ENCODE measurements at places on chromosomes 13 and 19.
A peak's percentile ranks its signal among the peaks of the same experiment; 100 is the strongest.

- DNase-seq, result no peak
Observed at GRCh38 chr19:6278740-6279619, 795 bp downstream of the MLLT1 start.

GRCh38 chr19:17335575-17335974 is 920 bp upstream of the ANO8 start:
- no peak for DNase-seq

DNA sequence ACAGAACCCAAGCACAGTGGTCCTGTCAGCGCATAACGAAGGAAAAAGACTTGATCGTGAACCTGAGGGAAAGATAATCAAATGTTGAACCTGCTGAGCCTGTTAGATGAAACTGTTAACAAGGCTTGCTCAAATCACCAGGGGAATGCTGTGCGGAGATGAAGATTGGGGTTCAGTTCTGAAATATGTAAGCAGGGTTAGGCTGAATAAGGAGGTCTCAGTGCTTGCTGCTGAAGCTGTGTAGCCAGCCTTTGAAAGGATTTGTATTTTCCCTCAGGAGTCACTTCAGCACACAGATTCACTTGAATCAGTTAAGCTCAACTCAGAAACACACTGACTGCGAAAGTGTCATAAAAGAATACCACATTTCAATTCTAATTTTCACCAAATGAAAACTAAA is 793.5 kb downstream of the OLFM4 start:
- no peak for DNase-seq

GRCh38 chr19:15248106-15248505 is 15.9 kb upstream of the EPHX3 start:
- DNase-seq, result no peak

GRCh38 chr19:33241091-33241529 is 15.5 kb upstream of the SLC7A10 start:
- DNase-seq, result no peak

DNA sequence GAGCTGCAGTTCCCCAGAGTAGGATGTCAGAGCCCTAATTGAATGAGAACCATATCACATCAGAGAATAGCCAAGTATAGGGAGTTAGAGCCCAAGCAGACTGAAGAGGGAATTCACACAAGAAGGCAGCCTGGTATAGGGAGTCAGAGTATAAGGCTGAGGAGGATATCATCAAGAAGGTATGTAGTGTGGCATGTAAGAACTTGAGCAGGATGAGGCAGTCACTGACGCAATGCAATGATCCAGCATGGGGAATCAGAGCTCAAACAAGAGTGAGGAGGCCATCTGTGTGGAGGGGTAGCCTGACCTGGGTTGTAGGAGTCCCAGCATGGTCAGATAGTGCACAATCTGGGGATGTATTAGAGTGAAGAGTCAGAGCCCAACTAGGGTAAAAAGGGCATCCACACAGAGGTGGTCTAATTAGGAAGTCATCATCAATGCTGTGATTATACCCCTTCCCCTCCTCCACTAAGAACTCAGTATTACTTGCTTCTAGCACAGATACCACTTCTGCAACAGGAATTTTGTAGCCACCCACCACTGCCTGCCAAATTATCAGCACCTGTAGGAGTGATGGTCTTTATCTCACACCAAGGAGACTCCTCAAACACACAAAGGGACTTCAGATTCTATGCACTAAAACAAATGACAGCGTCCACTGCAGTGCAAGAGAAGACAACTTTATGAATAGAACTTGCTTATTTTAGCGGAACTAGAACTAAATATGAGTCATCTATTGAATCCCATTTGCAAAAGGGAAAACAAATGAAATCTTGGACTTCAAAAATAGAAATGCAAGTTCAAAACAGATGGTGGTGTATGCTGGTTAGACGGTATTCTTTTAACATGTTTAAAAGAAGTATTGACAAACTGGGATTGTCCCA is 107.2 kb downstream of the FNDC3A start:
- no peak for DNase-seq

DNA sequence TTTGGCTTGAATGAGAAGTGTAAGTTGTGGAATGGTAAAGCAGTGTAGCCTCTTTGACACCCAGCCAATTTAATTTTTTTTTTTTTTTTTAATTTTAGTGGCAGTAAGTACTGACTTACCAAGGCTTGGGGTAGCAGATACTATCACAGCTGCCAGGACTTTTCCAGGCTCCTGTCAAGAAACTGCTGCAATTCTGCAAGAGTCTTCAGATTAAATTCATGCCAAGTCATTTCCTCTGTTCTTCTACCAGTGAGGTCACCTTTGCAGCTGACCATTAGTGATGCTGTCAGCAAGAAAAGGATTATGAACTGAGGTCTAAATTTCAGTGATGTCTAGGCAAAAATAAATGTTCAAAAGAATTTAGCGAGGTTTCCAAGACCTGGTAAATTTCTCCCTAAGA is 91.2 kb downstream of the GGACT start:
- peak; percentile 66 for DNase-seq

DNA sequence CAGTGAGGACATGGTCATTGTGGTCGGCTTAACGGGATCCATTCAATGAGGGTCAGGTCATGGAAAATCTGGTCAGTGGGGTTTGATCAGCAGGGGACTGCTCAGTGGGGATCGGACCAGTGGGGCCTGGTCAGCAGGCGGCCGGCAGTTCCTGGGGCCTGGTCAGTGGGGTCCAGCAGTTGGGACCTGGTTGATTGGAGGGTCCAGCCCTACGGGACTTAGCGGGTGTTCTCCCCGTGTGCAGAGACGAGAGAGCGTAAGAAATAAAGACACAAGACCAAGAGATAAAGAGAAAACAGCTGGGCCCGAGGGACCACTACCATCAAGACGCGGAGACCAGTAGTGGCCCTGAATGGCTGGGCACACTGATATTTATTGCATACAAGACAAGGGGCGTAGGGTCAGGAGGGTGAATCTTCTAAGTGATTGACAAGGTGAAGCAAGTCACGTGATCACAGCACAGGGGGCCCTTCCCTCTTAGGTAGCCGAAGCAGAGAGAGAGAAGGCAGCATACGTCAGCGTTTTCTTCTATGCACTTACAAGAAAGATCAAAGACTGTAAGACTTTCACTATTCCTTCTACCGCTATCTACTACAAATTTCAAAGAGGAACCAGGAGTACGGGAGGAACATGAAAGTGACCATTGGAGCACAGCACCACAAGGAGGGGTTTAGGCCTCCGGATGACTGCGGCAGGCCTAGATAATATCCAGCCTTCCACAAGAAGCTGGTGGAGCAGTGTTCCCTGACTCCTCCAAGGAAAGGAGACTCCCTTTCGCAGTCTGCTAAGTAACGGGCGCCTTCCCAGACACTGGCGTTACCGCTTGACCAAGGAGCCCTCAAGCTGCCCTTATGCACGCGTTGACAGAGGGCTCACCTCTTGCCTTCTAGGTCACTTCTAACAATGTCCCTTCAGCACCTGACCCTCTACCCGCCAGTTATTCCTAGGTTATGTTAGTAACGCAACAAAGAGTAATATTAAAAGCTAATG is 62.1 kb upstream of the TPM4 start:
- no peak for DNase-seq

GRCh38 chr19:29006057-29006735 is 206.8 kb downstream of the UQCRFS1 start:
- DNase-seq, result no peak

DNA sequence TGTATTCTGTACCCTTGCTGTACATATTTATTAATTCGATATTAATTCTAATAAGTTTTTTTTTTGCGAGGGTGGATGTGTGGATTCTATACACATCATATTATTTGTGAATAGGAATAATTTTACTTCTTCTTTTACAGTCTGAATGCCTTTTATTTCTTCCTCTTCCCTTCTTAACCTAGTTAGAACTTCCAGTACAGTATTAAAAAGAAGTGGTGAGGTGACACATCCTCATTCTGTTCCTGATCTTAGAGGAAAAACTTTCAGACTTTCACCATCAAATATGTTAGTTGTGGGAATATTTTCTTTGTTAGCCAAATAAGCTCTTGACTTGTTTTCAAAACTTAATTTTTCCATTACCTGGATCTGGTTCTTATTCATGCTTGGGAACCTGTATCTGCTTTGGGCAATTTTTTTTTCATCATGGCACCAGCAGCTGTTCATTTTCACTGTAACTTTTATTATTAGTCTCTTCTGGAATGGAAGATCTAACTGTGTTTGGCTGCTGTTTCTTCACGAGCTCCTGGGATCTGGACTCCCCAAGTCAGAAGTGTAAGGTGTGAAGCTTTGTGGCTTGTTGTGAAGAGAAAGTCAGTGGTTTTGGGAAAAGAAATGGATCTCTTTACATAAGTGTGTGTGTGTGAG is 33.1 kb downstream of the RGCC start:
- DNase-seq, result peak; percentile 48

DNA sequence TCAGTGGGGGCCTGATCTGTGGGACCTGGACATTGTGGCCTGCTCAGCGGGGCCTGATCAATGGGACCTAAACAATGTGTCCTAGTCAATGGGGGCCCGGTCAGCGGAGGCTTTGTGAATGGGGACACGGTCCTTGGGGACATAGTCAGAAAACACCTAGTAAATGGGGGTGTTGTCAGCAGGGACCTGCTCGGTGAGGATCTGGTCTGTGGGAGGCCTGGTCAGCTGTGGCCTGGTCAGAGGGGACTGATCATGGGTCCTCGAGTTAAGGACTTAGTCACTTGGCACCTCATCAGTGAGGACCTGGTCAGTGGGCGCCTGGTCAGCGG is 44.5 kb upstream of the TPM4 start:
- no peak for DNase-seq

- DNase-seq, result no peak
Observed at GRCh38 chr13:42574011-42574410, at the start of gene TNFSF11. Gene TNFSF11 (plus strand): TSS chr13:42574152. CDS start chr13:42574304, 152 bp downstream.

DNA sequence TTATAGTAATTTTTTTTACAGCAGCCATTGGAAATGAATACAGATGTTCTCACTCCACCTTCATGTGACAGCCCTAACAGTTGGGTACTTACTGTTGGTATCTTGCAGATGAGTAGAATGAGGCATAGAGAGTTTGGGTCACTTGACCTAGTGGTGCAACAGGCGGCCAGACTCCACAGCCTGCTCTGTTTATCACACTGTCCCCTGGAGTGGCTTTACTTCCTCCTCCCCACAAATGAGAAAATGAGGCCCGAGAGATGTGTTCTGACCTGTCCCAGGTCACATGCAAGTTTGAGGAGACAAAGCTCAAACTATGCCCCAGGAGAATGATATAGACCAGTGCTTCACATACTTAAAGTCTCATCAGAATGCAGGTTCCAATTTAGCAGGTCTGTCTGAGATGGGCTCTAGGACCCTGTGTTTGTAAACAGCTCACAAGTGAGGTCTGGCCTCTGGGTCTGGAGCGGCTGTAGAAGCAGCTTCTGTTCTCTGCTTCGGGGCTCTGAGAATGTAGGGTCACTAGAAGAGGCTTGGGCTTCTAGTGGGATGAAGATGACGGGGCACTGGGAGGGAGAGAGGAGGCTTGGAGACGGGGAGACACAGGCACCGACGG is 37.4 kb upstream of the RCBTB2 start:
- DNase-seq, result peak; percentile 86

DNA sequence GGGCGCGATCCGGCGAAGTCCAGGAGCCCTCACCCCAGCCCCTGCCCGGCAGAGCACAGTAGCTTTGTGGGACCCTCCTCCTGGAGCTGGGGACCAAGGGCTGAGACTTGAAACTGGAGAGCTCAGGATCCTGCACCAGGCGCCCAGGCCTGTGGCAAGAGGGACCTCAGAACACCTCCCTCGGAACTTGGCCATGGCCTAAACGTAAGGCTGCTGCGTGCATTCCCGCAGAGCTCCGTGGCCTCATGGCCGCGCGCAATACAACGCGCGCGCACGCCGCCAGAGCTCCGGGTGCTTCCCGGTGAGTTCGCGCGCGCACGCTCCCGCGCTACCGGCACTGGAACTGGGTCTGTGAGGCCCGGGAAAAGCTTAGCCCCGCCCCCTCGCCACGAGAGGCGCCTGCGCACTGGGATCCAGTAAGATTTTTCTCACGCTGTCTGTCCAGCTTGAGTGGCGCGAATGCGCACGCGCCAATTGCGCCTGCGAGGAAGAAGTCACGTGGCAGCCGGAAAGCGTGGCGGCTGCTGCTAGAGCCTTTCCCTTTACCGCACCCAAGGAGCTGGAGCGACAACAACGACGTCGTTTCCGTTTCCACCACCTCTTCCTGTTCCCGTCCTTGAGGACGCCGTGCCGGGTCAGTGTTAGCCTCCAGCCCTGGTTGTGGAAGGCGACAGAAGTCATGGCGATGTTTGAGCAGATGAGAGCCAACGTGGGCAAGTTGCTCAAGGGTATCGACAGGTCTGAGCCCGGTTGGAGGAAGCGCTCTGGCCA is at the start of gene EIF3K:
Gene EIF3K, plus strand, starts transcription at position 599 of the 771 bp plus-strand sequence. Its CDS starts 81 bp downstream, at position 680.
- DNase-seq, result peak; percentile 99
